ENCODE measurements at places on chromosomes 6 and 20.

DNA sequence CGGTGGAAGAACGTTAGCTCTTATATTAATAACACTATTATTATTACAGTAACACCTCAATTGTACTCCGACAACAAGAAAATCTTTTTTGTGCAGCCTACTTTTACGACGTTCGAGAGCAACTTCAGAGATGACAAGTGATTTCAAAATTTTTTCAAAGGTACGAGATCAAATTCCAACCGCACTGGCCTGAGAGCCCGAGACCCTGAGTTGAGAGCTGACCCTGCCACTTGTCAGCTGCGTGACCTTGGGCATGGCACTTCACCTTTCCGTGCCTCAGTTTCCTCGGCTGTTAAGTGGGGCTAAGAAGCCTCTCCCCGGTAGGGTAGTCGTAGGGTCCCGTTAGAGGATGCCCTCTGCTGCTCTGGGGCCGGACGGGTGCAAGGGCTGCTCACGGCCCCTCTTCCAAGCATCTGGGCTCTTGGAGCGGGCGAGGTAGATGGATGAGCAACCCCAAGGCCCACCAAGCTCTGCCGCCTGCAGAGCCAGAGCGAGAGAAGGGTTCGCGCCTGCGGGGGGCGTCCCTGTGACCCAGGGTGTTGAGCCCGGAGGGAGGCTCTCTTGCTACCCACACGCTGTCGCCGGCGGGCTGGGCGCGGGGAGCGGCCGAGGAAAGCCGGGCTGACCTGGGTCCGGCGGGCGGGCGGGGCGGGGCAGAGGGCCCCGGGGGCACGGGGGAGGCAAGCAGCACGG is 510 bp downstream of the NDRG3 start:
- no peak for DNase-seq

DNA sequence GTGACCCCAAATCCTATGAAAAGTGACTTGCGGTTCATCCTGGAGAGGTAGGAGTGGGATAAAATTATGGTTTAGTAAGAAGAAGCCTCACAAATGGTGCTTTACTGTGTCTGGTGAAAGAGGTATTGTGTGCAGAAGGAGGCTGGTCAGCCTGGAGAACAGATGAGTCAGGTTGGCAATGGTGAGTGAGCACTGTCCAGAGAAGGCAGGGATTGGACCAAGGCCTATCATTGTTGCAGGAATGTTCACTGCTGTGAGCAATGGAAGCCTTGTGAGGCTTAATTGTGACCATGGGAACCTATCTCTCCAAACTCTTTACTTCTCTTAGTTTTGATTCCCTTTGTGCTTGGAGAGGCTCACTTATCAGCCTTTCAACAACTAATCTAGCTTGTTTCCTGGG is 89.0 kb upstream of the KCNK16 start:
- DNase-seq: no peak

DNA sequence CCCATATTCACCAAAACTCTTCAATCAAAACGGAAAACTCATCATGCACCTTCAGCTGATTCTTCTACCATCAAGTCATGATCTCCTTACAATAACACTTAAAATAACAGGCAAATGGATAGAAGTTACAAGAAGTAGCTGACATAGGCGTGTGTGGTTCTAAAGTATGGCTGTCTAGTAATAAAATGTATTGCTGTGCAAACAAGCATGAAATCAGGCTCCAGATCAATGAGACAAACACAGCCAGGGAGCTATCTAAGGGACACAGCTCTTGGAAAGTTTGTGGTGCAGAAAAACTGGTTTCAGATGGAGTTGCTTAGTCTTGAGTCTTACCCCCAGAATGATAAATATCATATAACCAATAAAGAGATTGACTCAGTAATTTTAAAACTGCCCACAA is 434.8 kb upstream of the NOX3 start:
- no peak for DNase-seq

DNA sequence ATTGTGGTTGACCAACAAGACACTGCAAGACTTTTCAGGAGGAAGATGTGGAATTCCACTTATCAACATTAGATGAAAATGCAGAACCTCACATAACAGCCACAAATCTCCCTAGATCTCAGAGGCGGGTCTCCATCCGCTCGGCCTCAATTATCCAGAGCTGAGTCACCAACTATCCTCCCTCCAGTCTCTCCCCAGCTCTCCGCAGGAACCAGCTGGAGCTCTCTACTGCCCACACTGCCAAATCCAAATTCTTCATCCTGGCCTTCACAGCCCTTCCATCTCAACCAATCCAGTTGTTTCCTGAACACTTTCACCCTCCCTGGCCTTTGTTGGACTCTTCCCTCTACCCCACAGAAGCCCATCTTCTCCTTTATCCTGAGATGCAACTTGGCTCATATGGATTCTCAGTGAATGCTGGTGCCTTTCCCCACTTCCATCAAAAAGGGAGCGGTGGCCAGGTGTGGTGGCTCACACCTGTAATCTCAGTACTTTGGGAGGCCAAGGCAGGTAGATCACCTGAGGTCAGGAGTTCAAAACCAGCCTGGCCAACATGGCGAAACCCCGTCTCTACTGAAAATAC is 3.5 kb upstream of the TGIF2 start:
- DNase-seq: no peak

GRCh38 chr20:49340161-49340966 is 62.5 kb upstream of the ZNFX1 start:
- no peak for DNase-seq

DNA sequence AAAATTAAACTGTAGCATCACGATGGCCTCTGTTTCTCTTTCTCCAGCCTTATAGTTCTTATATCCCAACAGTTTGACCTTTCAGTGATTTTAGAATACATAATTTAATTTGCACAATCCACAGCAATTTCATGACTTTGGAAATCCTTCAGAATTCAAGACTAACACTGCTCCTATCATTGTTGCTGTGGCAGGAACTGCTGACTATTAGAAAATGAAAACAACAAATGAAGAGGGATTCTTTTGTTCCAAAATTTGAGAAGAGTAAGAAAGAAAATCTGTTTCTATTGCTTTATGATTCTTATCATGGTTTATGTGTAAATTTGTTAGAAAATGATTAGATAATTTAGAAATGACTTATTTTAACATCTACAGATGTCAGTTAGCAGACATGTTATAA is 604.0 kb upstream of the ADGRB3 start:
- DNase-seq: no peak
